ENCODE measurements at places on chromosomes 2 and 18. TPM values are rescaled to one million over a fixed set of nuclear protein-coding genes. Genes with fewer than 3 reads are reported as not detected.
A peak's percentile ranks its signal among the peaks of the same experiment; 100 is the strongest.

The L3MBTL4 gene
- total RNA-seq, result 1.9 TPM

The TSPYL6 gene
- not detected for total RNA-seq

The CCDC102B gene
- total RNA-seq, result 5.6 TPM

The FBXO36 gene
- total RNA-seq, result 0.83 TPM

The COPS8 gene
- total RNA-seq, result 84.9 TPM

The SPP2 gene
- not detected for total RNA-seq

The SERPINB12 gene
- total RNA-seq, result not detected

The CGREF1 gene
- total RNA-seq, result 0.69 TPM

The SLC16A14 gene
- 2.8 TPM for total RNA-seq

The SLC30A3 gene
- total RNA-seq, result 35.8 TPM

The LIPG gene
- total RNA-seq, result 0.14 TPM

The KCNIP3 gene
- total RNA-seq, result 5.7 TPM

The SCYGR4 gene
- total RNA-seq, result not detected

- no peaks in the 10 kb centered on the region for H3K27me3 ChIP-seq
- H3K4me3 ChIP-seq, result no peak overlapping the region
Observed at GRCh38 chr2:226514895-226515294, 284.7 kb downstream of the IRS1 start.

DNA sequence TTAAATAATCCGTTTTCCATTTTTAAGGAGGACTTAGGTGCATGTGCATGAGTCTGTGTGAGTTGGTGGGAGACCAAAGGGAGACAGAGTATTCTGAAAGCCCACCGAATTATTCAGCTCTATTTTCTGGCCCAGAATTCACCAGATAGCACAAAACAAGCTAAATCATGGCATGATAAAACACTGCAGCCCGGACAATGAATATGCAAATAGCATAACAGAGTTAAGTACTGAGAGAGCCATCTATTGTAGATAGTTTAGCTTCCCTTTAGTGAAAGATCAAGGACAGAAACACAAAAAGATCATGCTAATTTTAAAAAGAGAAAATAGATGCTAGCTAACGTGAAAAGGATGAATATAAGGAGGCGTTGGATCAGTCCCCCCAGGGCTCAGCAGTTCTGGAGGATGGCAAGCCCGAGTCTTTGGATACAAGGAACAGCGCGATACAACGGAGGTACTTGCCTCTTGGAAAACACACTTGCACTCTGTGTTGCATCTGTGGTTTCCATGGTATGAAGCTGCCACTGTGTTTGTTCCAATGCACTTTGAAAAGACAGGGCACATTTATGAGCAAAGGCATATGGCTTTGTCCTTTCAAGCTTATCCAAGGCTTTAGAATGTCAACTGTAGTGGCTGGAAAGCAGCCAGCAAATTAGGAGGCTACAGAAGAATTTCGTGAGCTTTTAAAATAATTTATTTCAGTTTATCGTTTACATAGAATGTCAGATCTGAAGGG is 119.9 kb downstream of the LYPD1 start:
- DNase-seq, result no peak
- no peak overlapping the region for H3K27ac ChIP-seq

DNA sequence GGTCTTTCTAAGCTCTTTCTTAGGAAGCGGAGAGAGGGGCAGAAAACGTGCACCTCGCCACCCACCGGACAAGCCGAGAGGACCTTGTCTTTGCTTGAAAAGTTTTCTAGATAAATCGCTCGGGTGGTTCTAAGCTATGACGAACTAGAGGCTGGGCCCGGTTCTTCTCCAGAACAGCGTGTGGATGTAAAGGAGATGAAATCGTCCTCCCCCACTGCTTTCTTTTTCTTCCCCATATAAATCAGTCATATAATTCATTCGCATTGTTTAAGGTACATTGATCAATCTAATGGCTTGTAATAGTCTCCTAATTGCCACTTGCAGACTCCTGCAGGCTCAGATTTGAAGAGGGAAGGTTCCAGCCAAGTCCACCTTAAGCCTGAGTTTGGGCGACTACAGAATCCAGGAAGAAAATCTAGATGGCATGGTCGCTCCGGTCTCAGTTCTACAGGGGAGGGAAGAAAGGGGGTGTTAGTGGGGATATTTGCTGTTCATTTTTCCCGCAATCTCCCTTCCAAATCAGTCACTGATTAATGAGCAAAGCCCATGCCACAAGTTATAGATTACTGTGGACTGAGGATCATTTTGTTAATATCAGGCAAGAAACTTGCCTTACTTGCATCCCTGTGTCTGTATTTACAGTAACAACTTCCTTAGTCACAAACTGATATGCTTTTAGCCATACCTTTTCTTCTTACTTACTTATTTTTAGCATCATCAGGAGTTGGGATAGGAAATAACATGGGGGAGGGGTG is 5.6 kb upstream of the SP9 start:
- H3K4me1 ChIP-seq, result peaks cover 29% of the 10 kb centered on the region
- no peak for DNase-seq
- no peak overlapping the region for H3K27ac ChIP-seq

GRCh38 chr18:634551-635045 is 22.9 kb upstream of the TYMS start:
- H3K36me3 ChIP-seq, result no peaks in the 10 kb centered on the region
- no peak overlapping the region for H3K27ac ChIP-seq
- no peaks in the 10 kb centered on the region for H3K4me1 ChIP-seq
- H3K4me3 ChIP-seq, result no peak overlapping the region
- H3K27me3 ChIP-seq, result peaks cover 11% of the 10 kb centered on the region
- no peak for DNase-seq

DNA sequence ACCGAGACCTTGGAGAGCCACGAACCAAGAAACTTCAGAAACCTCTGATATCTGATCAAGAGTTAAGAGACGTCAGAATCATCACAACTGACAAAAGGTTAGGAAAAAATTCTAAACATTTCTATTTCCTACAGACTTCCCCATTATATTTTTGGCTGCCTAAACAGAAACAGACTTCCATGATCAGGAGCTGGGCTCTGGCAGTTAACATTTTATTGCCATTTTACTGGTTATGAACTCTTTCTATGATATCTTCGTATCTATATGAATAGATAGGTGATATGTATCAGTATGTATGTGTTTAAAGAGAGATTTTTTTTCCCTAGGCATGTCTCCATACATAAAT is 31.1 kb upstream of the PPP1R1C start:
- H3K4me1 ChIP-seq, result no peaks in the 10 kb centered on the region
- H3K27me3 ChIP-seq, result no peaks in the 10 kb centered on the region
- peak overlapping the region; percentile 28 for H3K4me3 ChIP-seq

DNA sequence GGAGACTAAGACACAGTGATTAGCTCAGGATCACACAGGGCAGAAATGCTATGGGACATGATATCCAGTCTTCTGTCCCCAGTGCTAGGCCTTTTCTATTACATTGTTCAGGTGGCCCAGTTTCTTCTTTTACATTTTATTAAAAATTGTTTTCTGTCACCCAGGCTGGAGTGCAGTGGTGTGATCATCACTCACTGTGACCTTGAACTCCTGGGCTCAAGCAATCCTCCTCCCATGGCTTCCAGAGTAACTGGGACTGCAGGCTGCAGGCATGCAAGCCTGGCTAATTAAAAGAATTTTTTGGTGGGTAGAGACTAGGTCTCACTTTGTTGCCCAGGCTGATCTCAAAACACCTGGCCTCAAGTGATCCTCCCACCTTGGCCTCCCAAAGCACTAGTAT is 15.4 kb downstream of the PDK1 start:
- no peaks in the 10 kb centered on the region for H3K27me3 ChIP-seq
- DNase-seq, result no peak
- no peaks in the 10 kb centered on the region for H3K36me3 ChIP-seq

- no peak overlapping the region for H3K4me3 ChIP-seq
- no peaks in the 10 kb centered on the region for H3K27me3 ChIP-seq
- no peaks in the 10 kb centered on the region for H3K36me3 ChIP-seq
- no peak overlapping the region for H3K27ac ChIP-seq
- H3K4me1 ChIP-seq, result no peaks in the 10 kb centered on the region
Observed at GRCh38 chr2:105114551-105114950, 76.7 kb downstream of the MRPS9 start.

DNA sequence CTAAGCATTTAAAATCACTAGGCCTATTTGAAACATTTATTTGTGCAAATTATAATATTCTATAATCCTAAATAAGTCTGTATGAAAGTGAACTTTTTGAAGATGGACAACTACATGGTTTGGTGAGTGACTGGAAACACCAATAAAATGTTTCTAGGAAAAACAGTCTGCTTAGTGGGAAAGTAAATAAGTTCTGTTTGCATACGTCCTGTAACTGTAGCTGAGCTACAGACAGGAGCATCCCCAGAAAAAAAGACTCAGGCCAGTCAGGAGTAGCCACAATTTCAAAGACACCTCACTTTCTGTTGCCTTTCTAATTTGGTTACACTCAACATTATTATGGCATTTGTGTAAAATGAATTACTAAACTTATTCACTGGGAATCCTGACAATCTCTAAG is 28.4 kb upstream of the KCNJ3 start:
- H3K27me3 ChIP-seq, result no peaks in the 10 kb centered on the region
- no peak overlapping the region for H3K27ac ChIP-seq
- no peaks in the 10 kb centered on the region for H3K4me1 ChIP-seq
- H3K4me3 ChIP-seq, result no peak overlapping the region
- no peaks in the 10 kb centered on the region for H3K36me3 ChIP-seq

GRCh38 chr2:181258720-181259119 is 198.5 kb upstream of the ITGA4 start:
- H3K36me3 ChIP-seq, result no peaks in the 10 kb centered on the region
- no peak for DNase-seq
- H3K4me3 ChIP-seq, result no peak overlapping the region
- H3K27ac ChIP-seq, result no peak overlapping the region

- H3K4me3 ChIP-seq, result no peak overlapping the region
- peaks cover 10% of the 10 kb centered on the region for H3K4me1 ChIP-seq
- no peaks in the 10 kb centered on the region for H3K36me3 ChIP-seq
- no peaks in the 10 kb centered on the region for H3K27me3 ChIP-seq
- no peak for DNase-seq
Observed at GRCh38 chr2:64946769-64947247, 42.4 kb upstream of the SLC1A4 start.

DNA sequence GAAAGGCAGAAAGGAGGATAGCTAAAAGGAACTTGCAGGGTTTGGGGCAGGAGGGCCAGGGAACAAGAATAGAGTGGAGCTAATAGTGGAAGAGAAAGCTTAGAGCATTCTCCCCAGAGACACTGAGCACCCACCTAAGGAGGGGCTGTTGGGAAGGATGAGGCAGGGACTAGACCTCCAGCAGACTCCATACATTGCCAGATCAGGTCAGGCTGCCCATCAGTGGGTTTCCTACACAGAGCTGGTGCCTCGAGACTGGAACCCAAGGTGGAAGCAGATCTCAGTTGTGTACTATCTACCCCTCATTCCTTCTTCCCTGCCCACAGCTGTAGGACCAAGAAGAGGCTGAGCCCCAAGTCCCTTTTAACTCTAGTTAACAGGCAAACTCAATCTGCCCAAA is 148.5 kb downstream of the ZFP36L2 start:
- H3K36me3 ChIP-seq, result no peaks in the 10 kb centered on the region
- peaks cover 52% of the 10 kb centered on the region for H3K4me1 ChIP-seq
- no peaks in the 10 kb centered on the region for H3K27me3 ChIP-seq

DNA sequence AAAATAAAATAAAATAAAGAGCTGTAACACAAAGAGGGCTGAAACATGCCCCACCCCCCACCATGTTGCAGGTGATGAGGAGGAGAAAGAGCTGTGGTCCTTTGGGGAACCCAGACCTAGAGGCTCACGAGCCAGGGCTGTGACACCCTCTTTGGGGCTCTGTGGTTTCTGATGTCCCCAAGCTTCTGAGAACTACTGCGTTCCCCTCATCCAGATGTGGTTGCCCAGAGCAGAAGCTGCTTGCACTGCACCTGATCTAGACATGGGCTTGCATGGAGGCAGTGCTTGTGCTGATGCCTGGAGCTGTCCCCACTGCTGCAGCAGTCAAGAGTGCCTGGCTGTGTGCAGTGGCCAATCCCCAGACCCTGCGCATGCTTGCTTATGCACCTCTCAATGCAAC is 687.9 kb upstream of the ACVR2A start:
- no peak overlapping the region for H3K27ac ChIP-seq
- DNase-seq, result no peak
- H3K4me3 ChIP-seq, result no peak overlapping the region
- no peaks in the 10 kb centered on the region for H3K27me3 ChIP-seq
- no peaks in the 10 kb centered on the region for H3K4me1 ChIP-seq
- H3K36me3 ChIP-seq, result no peaks in the 10 kb centered on the region

DNA sequence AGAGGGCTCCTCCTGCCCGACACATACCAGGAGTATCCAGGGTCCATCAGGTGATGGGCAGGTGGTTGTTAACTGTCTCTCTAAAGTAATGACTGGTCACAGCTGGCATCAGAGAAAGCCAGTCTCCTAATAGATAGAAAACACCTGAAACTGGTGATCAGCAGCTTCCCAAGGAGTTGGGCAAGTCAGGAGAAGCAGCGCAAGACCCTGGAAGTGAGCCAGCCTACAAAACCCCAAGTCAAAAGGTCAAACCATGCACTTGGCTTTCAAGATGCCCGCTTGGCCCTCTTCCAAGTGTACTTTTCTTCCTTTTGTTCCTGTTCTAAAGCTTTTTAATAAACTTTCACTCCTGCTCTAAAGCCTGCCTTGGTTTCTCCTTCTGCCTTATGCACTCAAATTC is 815.2 kb downstream of the DCDC2C start:
- H3K4me3 ChIP-seq, result no peak overlapping the region
- H3K27me3 ChIP-seq, result no peaks in the 10 kb centered on the region
- no peak for DNase-seq

GRCh38 chr2:241943961-241944575 is 74.5 kb downstream of the RTP5 start:
- H3K27ac ChIP-seq, result no peak overlapping the region
- H3K27me3 ChIP-seq, result no peaks in the 10 kb centered on the region
- no peaks in the 10 kb centered on the region for H3K36me3 ChIP-seq

GRCh38 chr18:52277785-52278184 is 62.2 kb upstream of the DCC start:
- no peak overlapping the region for H3K4me3 ChIP-seq
- H3K27me3 ChIP-seq, result no peaks in the 10 kb centered on the region
- H3K36me3 ChIP-seq, result no peaks in the 10 kb centered on the region
- DNase-seq, result no peak
- H3K4me1 ChIP-seq, result no peaks in the 10 kb centered on the region

Data from heart right ventricle (tissue), 16 donors.